NCI-H748 treated with DMSO at 0.1 percent for 48 hours (cell line): ENCODE measurements at places on chromosomes 11 and 22.

DNA sequence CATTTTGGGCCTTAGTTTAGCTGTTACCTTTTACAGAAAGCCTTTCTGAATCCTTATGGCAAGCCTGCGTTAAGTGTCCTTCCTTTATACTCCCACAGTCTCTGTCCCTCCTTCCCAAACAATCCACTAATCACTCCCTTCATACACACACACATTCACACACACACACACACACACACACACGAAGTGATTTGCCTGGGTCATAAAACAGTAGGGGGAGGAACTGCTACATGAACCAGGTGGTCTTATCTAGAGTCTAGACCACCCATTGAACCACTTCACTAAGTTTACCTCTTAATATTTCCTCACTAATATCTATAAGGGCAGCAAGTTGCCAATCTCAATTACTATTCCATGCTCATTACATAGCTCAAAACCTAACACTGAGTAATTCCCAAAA lies 196.7 kb upstream of the GUCY1A2 start:
- DNase-seq: no peak

DNA sequence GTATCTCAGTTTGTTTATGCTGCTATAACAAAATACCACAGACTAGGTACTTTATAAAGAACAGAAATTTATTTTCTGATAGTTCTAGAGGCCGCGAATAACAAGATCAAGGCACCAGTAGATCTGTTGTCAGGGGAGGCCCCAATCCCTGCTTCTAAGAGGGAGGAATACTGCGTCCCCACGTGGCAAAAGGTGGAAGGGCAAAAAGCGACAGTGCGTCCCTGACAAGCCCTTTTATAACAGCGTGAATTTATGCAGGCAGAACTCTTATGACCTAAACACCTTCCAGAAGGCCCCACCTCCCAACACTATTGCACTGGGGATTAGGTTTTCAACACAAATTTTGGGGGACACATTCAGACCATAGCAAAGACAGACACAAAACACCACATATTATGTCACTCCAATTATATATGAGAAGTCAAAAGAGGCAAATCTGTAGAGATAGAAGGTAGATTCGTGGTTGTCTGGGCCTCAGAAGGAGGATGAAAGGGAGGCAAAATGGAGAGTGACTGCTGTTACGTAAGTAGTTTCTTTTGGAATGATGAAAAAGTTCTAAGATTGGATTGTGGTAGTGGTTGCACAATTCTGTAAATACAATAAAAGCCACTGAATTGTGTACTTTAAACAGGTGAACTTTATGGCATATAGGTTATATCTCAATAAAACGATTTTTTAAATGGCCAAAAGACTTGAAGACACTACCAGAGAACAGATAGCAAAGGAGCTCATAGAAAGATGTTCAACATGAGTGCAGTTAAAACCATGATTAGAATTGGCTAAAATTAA lies 30.1 kb upstream of the TNRC6B start:
- no peak for DNase-seq

DNA sequence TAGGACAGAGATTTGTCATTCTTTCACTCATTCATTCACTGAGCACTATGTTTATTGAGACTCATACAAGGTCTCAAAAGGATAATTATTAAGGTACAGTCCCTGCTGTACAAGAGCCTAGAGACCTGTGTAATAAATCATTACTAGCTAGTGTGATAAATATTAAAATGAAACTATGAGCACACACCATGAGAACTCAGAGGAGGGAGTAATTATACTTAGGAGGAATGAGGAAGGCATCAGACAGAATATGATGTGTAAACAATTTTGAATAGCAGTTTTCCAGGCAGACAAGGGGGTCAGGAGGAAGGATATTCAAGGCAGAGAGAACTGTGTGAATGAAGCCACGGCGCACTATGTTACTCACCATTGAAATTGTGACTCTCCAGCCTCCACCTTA lies 300.8 kb upstream of the ISX start:
- DNase-seq: no peak

DNA sequence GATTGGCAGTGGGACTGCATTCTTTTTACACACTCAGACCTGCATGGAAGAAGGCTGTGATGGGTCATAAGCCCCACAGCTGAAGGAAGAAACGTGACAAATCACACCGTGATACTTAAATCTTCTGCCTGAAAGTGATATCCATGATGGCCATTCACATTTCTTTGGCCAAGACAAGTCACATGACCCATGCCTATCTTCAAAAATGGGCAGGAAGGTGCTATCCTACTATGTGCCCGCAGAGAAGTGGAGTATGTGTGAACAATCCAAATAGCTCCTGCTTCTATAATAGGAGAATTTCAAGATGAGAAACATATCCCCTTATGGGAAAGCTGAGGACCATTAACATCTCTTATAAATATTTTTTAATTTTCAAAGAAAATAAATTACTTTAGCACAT lies 56.6 kb upstream of the TEAD1 start:
- DNase-seq: no peak

- no peak for DNase-seq
Observed at GRCh38 chr11:2789331-2789730, 89.5 kb upstream of the KCNQ1OT1 start.

- DNase-seq: no peak
Observed at GRCh38 chr11:72237112-72237931, 6.7 kb downstream of the PHOX2A start.

DNA sequence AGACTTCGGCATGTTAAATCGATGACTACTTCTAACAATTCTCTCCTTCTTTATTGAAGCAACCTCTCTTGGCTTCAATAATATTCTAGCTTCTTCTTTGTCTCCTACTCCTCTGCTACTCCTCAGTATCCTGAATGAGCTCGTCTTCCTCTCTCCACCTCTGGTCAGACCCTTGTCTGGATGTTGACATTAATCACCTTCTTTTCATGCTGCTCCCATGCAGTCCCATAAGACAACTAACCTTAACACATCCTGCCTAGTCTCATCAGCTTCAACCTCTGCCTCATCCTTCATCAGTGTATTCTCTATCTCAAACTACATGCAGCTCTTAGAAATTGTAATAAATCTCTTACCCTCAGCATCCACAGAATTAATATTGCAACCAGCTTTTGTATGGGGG lies 695.6 kb downstream of the CNTN5 start:
- DNase-seq: no peak

- no peak for DNase-seq
Observed at GRCh38 chr11:112307616-112308015, 47.0 kb upstream of the PLET1 start.

DNA sequence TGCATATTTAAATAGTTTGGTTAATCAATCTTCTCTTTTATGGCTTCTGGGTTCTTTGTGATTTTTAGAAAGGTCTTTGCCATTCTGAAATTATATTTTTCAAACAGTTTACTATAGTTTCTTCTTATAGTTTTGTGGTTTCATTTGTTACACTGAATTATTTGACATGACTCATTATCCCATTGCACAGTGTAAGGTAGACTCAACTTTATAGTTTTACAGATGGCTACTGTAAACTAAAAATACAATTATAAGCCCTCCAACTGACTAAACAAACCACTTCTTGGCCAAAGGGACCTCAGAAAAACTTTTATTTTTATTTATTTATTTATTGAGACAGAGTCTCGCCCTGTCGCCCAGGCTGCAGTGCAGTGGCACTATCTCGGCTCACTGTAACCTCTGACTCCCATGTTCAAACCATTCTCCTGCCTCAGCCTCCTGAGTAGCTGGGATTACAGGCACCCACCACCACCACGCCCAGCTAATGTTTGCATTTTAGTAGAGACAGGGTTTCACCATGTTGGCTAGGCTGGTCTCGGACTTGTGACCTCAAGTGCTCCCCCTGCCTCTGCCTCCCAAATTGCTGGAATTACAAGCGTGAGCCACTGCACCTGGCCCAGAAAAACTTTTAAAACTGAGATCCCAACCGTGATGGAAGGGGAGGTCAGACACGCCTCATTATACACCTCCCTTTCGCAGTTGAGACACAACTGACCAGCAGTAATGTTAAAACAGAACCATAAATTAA lies 14.1 kb upstream of the RAC2 start:
- DNase-seq: no peak

DNA sequence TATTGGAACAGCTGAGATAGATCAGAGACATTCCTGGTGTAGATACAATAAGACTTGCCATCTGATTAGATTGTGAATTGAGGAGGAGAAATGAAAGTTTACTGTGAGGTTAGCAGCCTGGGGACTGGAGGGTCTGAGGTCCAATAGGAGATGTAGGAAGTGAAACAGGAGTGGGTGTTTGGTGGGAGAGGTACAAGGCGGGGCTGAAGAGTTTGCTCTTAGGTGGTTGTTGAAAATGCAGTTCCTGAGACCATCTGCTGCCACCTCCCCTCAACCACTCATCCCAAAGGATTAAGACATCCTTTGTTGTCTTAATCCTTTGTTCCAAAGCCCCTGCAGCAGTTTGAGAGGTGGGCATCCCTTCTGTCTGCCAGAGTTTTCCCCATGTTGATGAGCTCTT lies 14.8 kb downstream of the PIWIL4 start:
- DNase-seq: no peak

DNA sequence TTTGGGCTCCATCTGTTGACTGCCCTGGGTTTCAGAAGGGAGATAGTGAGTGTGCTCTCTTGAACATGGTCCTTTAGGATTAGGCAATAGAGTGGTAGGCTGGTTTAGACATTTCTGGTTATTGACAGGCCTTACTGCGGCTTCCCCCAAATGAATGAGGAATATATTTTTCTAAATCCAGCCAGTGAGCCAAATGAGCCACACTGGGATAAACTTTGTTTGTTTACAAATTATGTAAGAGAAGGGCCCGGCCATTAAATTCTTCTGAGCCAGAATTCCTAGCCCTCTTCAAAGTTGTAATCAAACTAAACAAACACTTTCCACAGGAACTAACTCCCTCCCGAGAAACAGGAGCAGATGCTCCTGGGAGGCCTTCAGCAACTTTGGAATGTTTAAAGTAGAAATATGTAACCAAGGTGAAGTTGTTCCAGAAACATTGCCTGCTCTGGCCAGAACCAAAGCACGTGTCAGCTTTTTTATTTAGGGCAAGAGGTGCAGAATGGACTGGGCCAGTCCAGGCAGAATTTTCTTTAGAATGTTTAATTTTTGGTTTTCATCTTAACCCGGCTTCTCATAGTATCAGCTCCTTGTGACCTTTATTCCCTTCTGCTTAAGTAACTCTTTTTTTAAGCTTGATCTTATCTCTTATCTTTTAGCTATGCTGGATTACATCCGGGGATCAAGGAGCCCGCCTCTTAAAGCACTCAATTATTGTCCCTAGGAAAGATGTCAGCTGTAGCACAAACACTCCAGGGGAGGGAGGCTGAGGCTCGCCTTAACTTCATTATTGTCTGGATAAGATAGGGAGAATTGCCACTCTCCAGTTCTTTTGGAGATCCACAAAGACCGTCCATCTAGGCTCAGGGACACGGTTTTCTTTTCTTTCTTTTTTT lies 28.7 kb downstream of the ZNRF3 start:
- DNase-seq: no peak

DNA sequence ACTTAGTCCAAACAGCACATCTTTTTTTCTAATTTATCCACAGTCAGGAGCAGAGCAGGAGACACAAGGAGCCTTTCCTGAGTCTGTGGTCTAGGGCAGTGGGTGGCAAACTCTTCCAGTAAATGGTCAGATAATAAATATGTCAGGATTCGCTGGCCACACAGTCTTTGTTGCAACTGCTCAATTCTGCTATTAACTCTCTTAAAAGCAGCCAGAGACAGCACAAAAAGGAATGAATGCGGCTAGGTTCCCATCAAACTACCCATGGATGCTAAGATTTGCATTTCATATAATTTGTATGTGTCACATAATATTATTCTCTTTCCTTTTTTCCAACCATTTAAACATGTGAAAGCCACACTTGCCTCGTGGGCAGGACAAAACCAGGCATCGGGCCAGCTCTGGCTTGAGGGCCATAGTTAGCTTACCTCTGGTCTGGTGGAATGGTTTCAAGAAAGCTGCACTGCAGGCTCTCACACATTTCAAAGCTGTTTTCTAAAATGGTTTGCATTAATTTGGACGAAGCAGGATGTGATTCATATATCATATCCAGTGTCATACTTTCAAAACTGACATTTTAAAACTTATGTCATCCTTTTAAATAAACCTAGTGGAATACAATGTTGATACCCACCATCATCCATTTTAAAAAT lies 64.7 kb upstream of the CD5 start:
- DNase-seq: no peak
